GOT3 (cell line): ENCODE measurements at places on chromosomes 11 and 22.

DNA sequence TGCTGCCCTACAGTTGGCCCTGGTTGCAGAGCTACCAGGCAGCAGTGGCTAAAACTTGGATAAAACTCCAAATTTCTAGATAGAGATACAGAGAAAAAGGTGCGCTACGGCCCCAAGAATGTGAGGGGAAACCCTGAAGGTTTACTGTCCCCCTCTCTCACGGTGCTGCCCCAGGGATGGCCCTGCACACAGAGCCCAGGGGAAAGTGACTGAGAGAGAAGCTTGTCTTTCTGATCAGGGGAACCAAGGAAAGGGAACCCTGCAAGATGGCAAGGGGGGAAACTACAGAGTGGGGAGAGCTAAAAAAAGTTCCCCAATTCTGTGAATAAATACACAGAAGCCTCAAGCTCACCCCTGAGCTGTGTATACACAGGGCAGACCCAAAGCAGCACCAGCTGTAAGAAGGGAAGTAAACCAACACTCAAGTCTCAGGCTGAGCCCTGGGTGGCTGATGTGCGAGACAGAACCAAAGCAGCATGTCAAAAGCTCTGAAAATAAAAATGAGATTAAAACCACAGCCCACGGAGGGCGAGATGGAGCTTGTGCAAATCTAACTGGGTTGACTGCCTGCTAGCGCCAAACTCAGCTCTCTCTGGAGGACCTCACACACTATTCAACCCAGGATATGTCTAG, 22.1 kb downstream of the GNB1L start:
- DNase-seq, result no peak

- no peak for DNase-seq
Observed at GRCh38 chr11:75022296-75022695, 33.6 kb downstream of the NEU3 start.

DNA sequence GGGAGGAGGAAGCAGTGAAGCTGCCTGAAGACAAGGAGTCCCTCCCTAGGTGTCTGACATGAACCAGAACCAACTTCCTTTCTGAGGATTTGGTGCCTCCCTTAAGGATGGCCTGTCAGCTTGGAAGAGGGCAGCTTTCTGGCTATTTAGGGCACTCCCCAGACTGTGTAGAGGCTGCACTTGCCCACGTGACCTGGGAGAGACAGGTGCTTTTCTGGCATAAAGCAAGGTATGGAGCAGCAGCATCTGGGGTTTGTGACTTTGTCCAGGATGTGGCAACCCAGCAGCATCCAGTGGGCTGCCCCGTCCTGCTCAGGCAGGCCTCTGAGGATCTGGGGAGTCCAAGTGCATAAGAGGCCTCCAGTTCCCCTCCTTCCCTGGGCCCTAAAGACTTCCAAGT, 42.0 kb upstream of the TLCD5 start:
- no peak for DNase-seq

GRCh38 chr11:125414121-125414520, 81.9 kb downstream of the FEZ1 start:
- DNase-seq, result no peak

- DNase-seq, result no peak
Observed at GRCh38 chr22:42895541-42895981, 38.5 kb upstream of the ARFGAP3 start.

DNA sequence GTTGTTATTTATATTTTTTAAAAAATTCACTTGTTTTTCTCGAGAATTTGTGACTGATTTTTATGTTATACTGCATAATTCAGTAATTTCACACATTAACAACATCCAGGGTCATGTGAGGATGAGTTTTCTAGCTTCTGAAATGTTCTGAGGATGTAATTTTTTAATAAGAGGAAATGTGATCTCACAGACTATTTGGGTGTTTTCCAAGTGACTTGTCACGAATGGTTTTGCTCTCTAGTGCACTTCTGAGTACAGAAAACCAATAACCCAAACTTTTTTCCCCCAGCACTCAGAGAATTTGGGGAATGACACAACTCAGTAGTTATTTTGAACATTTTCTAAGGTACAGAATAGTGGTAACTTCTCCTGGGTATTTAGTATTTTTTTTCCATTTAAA, 821.1 kb upstream of the ARHGAP42 start:
- no peak for DNase-seq

- no peak for DNase-seq
Observed at GRCh38 chr11:85627332-85627997, at the start of gene DLG2. Gene DLG2, minus strand, starts transcription at chr11:85627344.
